M059J (cell line): ENCODE measurements at places on chromosomes 7 and 10.

DNA sequence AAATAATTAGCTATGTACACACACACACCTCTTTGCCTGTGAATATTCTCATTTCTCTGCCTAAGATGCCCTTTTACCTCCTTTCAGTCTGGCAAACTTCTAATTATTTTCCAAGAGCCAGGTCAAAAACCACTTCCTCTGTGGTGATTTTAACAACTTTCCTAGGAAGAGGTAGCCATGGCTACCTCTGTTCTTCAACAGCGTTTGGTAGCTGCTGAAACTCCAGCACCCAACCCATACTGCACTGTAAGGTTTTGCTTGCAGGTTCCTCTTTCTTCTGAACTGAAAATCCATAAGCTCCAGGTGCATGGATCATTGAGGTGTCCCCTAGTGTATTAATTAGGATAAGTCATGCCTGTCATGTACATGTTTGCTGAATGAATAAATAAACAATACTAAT, 25.6 kb downstream of the NRCAM start:
- peak; percentile 37 for DNase-seq

DNA sequence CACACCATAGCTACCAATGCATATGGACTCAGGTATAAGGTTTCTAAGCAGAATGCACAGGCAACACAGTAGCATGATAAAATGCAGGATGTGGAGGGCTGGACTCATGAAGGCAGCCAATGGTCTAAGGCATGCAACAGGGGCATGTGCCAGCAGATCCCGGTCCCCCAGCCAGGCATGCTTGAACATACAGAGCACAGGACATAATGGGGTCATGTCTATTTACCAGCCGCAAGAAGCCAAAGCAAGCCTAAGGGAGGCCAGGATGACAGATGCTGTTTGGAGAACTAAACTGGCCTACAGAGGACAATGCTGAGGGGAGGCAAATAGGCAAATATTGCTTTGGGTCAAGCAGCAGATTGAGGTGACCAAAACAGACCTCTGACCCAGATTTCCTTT, 60.0 kb upstream of the PDLIM1 start:
- no peak for DNase-seq

- peak; percentile 31 for DNase-seq
Measured at GRCh38 chr7:28018856-28019465, 161.6 kb downstream of the JAZF1 start.

DNA sequence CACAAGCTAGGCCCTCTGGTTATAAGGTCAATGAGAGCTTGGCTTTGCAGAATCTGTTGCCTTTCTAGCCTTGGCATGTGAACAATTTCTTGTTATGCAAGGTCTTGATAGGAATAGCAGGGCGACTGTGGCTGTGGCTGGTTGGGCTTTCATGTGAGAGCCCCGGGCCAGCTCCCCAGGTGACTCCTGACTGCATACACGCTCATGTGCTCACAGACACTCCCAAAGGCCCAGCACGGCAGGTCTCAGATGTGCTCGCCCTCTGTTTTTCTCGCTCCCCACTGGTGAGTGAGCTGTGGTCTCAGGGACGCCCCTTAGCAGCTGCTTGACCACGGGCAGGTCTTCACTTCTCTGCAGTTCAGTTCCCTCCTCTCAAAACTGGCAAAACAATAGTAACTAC, 37.1 kb upstream of the ZNF32 start:
- DNase-seq = peak; percentile 12
